ENCODE measurements at places on chromosomes 4 and X. TPM values are rescaled to one million over a fixed set of nuclear protein-coding genes. Genes with fewer than 3 reads are reported as not detected.

- no peak for DNase-seq
These were observed 91.0 kb downstream of the SHROOM4 start for GRCh38 chrX:50723006-50723405.

GRCh38 chr4:119081943-119082342 is 53.7 kb upstream of the MYOZ2 start:
- DNase-seq, result no peak

Gene C4orf51
- total RNA-seq, result not detected

Gene SMAD1
- 10.1 TPM for total RNA-seq

Gene USP17L28
- total RNA-seq, result not detected

GRCh38 chrX:11367609-11368430 is 74.6 kb downstream of the AMELX start:
- no peak for DNase-seq

DNA sequence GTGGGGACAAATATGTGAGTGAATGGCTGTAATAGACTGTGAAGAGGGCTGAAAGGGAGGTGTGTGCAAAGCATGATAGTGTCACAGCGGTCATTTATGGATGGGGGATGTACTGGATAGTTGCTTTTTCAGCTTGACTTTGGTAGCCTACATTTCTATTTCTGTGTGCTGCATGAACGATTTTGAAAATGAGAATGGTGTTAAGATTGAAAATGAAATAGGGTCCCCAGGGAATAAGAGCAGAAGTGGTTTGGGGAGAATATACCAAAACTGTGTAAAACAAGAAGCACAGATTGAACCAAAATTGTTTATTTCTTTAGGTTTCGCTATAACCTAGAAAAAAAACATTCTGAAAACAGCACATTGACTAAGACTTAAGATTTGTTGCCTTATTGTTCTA is 58.8 kb upstream of the CLNK start:
- DNase-seq, result no peak

All from left ventricle myocardium inferior (tissue), 1 donor.